ENCODE measurements at places on chromosomes 12 and 14. TPM values are rescaled to one million over a fixed set of nuclear protein-coding genes. Genes with fewer than 3 reads are reported as not detected.

DNA sequence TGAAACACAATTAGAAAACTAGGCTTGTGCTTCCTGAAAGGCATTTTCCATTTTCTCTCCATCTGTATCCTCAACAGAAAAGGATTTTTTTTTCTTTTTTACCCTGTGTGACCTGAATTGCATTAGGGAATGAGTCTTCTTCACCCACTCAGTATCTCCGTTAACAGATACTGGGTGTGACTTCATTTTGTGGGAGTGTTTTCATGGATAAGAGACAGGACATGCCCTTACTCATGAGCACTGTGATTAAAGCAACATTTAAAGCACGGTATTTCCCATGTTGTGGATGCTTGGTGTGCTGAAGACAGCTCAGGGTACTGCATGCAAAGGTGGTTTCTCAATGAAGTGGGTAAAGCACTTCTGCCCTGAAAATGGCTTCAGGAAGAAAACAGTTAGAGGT lies 1397.3 kb upstream of the TMEM132C start:
- DNase-seq = no peak
- H3K4me1 ChIP-seq = no peaks in the 10 kb centered on the region
- H3K27me3 ChIP-seq = no peaks in the 10 kb centered on the region
- no peaks in the 10 kb centered on the region for H3K36me3 ChIP-seq
- no peak overlapping the region for H3K4me3 ChIP-seq

Gene SPIC
- total RNA-seq = 0.28 TPM

- H3K4me1 ChIP-seq = peaks cover 42% of the 10 kb centered on the region
- no peaks in the 10 kb centered on the region for H3K27me3 ChIP-seq
- no peak overlapping the region for H3K4me3 ChIP-seq
- no peak for DNase-seq
- no peaks in the 10 kb centered on the region for H3K36me3 ChIP-seq
Observed at GRCh38 chr14:68364792-68365192, 428.1 kb downstream of the ZFP36L1 start.

DNA sequence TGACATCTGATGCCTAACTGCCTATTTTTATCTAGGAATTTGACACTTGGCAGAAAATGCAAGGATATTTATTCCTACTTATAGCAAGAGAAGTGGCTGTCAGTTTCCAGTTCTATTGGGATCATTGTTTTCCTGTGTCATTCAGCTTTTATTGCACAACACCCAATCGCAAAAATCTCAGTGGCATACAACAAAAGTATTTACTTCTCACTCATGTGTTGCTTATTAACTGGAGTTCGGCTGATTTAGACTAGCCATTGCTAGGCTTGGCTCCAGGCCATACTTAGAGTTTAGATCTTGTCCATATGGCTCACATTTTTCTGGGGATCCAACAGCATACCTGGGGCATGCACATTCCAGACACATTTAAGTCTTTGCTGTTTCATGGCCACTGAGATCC lies 218.6 kb upstream of the SYT1 start:
- H3K4me3 ChIP-seq = no peak overlapping the region
- H3K4me1 ChIP-seq = no peaks in the 10 kb centered on the region
- no peaks in the 10 kb centered on the region for H3K27me3 ChIP-seq
- no peaks in the 10 kb centered on the region for H3K36me3 ChIP-seq

DNA sequence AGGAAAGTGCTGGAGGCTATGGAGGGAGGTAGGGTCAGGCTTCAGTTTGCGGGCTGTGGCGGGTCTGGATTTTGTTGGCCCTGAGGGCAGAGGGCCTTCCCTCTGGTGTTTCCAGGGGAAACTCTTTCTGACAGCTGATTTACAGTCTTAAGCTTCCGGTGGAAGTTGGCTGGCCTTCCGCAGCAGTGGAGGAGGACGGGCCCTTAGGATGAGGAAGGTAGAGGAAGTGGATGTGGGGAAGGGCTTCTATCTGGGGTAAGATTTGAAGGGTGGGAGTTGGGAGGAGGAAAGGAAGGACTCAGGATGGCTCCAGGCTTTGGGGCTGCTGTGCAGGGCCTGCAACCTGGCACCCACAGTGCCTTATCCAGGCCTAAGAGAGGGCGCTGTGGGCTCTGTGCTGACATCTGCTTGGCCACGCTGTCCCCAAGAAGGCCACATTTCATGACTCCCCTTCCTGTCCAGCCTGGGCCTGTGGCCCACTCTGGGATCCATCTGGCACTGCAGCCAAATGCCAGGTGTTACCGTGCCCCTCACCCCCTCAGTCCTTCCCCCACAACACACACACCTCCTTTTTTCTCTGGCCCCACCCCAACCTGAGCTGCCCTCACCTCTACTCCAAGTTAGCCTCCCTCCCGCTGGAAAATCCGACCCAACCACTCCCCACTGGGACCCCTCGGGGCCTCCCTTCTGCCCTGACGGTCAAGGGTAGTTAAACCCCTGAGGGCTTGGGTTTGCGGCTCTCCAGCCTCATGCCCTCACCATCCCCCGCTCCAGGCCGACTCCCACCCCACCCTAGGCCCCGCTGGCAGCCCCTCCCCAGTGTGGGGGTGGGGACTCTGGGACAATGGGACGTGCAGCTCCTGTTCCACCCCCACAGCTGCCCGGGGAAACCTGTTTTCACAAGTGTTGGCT lies 7.7 kb upstream of the PPP1R13B start:
- no peaks in the 10 kb centered on the region for H3K36me3 ChIP-seq
- H3K4me3 ChIP-seq = no peak overlapping the region
- H3K4me1 ChIP-seq = peaks cover 16% of the 10 kb centered on the region

- H3K36me3 ChIP-seq = no peaks in the 10 kb centered on the region
- DNase-seq = no peak
- no peak overlapping the region for H3K4me3 ChIP-seq
- H3K4me1 ChIP-seq = no peaks in the 10 kb centered on the region
- no peak overlapping the region for H3K27ac ChIP-seq
Observed at GRCh38 chr14:51039252-51039651, 55.7 kb downstream of the TRIM9 start.

- H3K36me3 ChIP-seq = no peaks in the 10 kb centered on the region
- no peak for DNase-seq
- no peaks in the 10 kb centered on the region for H3K4me1 ChIP-seq
- no peak overlapping the region for H3K27ac ChIP-seq
- no peak overlapping the region for H3K4me3 ChIP-seq
Observed at GRCh38 chr12:71945121-71945520, 6.5 kb downstream of the TPH2 start.

DNA sequence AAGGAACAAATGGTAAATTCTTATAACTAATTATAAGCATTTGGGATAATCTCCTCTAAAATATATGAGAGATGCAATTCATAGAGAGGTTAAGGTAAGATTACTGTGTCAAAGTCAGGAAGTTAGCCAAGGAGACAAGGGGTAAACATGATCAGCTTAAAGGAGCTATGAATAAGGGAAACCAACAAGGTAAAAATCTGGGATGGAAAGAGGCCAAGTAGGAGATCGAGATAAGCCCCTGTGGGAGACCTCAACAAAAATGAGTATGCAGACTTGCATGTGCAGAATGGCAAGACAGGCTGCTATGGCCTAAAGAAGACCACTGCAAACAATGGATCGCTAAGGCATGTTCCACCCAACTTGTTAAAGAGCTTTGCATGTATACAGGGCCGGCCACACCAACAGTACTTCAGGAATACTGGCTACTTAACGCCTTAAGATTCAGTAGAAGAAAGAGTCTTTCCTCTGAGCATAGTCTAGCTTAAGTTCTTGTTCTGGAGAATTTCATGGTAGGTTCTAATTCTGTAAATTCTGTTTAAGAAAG lies 738.6 kb downstream of the GALC start:
- H3K4me1 ChIP-seq = no peaks in the 10 kb centered on the region
- no peak for DNase-seq
- no peaks in the 10 kb centered on the region for H3K27me3 ChIP-seq

DNA sequence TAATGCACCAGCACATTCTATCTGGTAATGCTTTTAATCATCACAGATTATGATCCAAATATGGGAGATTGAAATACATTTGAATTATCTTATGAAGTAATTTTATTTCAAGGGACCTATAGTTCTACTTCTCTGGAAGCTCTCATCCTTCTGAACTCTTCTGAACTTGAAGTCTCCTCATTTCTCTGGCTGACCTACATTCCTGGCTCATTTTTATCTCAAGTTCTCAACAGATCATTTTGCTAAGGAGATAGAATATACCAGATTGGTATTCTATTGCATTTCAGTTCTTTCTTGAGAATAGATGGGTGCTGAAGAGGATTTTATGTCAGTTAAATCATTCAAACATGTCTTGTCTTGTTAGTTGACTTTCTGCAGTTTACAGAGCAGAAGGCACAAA lies 7.9 kb downstream of the HMGA2 start:
- no peaks in the 10 kb centered on the region for H3K27me3 ChIP-seq
- H3K4me3 ChIP-seq = no peak overlapping the region
- no peaks in the 10 kb centered on the region for H3K36me3 ChIP-seq
- peaks cover 4% of the 10 kb centered on the region for H3K4me1 ChIP-seq
- H3K27ac ChIP-seq = no peak overlapping the region

DNA sequence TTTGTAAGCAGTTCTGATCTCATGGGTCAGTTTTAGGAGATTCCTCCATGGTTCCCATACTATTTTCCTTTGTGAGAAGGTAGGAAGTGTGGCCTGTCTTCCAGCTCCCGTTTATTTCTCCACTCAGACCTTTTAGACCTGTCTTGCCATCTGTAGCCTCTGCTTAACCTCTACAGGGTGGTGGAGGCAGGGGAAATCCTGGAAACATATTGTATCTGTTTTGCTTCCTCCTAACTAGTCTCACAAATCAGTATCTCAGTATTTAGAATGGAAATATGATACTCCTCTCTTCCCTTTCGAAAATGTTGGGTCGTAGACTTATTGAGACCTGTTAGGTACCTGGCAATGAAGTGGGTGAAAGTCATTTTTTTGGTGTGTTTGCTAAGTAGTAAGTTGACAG lies 399.4 kb upstream of the RGS6 start:
- H3K4me3 ChIP-seq = no peak overlapping the region
- no peaks in the 10 kb centered on the region for H3K36me3 ChIP-seq
- H3K27me3 ChIP-seq = no peaks in the 10 kb centered on the region
- no peak overlapping the region for H3K27ac ChIP-seq
